ENCODE measurements at places on chromosomes 13 and 19.

- no peak for DNase-seq
These were observed 25.3 kb downstream of the CLEC4M start for GRCh38 chr19:7788178-7788932.

GRCh38 chr13:45776748-45777147, 74.6 kb downstream of the CBY2 start:
- no peak for DNase-seq

DNA sequence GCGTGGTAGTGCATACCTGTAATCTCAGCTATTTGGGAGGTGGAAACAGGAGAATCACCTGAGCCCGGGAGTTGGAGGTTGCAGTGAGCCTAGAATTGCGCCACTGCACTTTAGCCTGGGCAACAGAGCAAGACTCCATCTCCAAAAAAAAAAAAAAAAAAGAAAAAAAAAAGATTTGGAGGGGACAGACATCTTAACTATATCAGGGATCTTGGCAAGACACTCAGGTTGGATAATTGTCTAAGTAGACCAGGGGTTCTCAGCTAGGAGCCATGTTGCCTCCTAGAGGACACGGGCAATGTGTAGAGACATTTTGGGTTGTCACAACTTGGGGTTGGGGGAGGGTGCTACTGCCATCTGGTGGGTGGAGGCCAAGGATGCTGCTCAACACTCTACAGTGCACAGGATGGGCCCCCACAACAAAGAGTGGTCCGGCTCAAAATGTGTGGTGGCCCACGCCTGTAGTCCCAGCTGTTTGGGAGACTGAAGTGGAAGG, 1.9 kb upstream of the ZNF580 start:
- DNase-seq, result peak; percentile 67

- DNase-seq, result no peak
These were observed 1.1 kb downstream of the ZNF444 start for GRCh38 chr19:56142087-56142787.

DNA sequence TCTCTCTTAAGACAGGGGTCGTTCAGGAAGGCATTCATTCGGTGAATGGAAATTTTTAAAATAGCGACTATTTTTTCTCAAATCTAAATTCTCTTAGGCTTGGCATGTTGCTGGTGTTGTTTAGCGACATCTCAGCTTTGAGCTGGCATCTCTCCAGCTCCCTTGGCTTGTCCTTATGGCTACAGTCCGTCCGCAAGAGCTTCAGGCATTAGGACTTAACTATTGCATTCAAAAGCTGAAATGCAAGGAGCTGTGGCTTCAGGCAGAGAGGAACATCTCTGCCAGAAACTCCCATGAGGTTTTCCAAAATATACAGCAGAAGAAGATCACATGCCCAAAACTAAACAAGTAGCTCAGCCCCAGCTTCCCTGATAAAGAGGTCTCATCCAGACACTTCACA, 578.5 kb downstream of the EFNB2 start:
- no peak for DNase-seq

DNA sequence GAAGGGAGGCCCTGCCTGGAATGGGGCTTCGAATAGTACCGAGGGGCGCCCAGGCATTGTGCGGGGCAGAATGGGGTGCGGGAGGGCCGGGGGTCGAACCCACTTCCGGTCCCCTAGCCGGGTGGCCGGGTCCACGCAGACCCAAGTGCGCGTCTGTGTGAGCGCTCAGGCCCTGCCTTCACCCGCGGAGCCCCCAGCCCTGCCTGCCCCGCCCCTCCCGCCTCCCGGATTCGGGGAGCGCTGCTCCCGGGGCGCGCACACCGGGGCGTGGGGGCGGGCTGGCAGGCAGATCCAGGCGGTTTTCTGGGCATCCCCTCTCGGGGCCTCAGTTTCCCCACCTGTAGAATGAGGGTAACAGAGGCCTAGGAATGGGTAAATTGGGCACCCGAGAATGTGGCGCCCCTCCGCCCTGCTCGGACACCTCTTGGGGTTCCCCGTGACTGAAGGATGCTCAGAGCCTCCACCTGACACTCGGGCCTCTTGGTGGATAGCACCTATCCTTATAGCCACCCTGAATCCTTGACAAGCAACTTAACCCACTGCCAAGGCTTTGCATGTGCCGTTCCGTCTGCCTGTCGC, 682 bp downstream of the PIK3R2 start:
- DNase-seq, result peak; percentile 25

DNA sequence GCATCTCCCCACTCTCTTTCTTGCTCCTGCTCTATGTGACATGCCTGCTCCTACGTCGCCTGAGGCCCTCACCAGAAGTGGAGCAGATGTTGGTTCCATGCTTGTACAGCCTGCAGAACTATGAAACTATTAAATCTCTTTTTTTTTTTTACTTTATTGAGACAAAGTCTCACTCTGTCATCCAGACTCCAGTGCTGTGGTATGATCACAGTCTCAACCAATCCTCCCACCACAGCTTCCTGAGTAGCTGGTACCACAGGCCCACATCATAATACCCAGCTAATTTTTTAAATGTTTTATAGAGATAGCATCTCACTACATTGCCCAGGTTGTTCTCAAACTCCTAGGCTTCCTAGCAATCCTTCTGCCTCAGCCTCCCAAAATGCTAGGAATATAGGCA, 1067.7 kb downstream of the PCDH9 start:
- no peak for DNase-seq

DNA sequence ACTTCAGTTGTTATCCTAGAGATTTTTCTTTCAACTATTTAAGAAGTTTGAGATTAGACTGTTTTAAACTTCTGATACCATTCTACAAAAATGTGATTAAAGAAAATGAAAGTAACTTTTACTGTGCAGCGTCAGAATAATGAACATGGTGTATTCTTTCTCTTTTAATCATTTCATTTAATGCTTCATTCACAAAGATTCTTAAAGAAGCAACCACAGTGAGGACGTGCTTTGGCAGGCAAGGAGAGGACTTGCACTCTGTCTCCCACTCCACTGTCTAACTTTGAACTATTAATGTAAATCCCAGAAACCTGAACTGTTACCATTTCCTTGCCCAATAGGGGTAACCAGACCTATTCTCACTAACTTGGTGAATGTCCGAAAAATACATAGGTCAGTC, 137.0 kb downstream of the KCNRG start:
- no peak for DNase-seq

DNA sequence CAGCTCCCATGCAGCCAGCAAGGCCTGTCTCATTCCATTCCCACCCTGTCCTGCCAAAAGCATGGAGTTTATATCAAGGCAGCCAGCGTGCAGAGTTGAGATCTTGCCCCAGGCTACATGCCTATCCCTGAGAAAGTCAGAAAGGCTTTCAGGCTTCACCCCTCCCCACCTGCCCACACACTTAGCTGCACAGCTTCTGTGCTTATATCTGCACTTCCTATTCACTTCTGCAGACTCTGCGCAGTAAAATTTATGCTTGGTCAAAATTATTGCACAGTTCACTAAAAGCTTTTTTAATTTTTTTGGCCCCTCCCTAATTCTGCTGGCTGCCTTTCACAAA, 12.5 kb upstream of the ZNF675 start:
- no peak for DNase-seq

GRCh38 chr13:90686442-90686841, 661.0 kb upstream of the MIR17HG start:
- no peak for DNase-seq

DNA sequence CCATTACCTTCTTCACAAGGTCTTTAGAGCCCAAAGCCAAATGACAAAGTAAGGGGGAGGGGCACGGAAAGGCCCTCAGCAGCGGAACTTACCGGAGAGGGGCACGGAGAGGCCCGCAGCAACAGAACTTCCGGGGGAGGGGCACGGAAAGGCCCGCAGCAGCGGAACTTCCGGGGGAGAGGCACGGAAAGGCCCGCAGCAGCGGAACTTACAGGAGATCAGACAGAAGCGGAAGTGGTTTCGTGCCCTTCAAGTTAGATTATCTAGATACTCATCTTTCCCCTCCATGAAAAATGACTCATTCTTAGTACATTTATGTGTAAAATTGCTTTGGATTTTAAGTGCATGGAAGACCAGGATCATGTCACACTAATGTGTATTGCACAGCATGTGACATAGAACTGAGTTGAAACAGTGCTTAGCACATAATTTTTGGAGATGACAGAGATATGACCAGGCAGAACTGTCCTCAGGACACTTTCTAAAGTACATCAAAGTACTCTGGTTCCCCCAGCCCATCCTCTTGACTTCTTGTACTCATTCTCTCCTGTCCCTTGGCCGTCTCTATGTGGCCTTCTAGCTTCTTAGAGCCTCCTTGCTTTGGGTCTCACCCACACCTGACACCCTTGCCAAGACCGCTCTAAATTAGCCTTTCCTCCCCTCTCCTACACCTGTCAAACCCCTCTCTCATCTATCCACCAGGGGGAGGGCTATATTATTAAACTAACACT, 25.7 kb upstream of the TPTE2 start:
- peak; percentile 81 for DNase-seq
